ENCODE measurements at places on chromosomes 4 and X.

- DNase-seq: no peak
Measured at GRCh38 chr4:187666697-187667494, 328.7 kb upstream of the ZFP42 start.

- DNase-seq: no peak
Measured at GRCh38 chr4:10033191-10033881, 12.0 kb upstream of the SLC2A9 start.

DNA sequence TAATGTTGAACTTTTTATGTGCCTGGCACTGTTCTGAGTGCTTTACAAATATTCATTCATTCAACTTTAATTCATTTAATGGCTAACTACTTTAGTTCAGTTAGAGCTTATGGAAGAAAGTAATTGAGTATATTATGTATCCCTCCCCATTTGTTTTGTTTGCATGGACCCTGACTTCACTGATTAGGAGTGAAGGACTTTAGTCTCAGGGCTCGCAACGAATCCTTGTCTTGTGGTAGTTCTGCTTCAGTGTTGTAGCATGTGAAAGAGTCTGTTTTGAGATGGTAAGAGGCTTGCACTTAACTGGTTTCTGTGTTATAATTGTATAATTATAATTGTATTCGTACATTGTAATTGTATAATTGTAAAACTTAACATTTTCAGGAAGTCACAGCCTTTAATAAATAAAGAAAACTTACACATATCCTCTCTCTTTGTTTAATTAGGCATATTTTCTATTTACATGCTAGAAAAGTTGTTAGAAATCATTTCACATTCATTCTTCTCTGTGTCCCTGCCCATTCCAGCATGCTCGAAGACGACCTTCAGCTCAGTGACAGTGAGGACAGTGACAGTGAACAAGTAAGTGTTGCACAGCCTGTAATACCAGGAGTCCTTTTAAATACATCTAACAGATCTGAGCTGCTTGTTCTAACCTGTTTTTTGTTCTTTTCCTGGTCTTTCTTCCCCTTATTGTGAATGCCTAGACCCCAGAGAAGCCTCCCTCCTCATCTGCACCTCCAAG, 115.1 kb downstream of the KLHL8 start:
- no peak for DNase-seq

GRCh38 chrX:139831675-139832456, 101.0 kb downstream of the ATP11C start:
- no peak for DNase-seq

DNA sequence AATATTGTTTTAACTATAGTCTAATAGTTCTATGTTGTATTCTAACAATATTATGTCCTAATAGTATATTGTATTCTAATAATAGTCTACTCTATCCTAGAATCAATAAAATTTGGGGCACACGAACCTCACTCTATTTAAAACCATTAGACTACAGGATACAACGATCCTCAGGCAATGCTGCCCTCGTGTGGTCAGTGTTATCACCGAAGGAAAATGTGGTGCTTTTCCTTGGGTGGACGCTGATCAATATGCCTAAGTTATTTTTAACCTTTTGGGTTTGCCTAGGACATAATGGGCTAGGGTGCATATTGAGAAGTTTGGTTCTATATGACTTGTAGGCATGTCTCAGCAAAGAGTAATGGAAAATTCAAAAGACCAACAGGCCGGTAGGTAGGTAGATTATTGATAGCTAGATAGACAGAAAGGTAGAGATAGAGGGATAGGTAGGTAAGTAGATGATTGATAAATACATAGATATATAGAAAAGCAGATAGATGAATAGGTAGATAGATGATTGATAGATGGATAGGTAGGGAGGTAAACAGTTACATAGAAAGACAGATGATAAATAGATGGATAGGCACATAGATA, 75.1 kb downstream of the PRKX start:
- DNase-seq: no peak

- no peak for DNase-seq
Measured at GRCh38 chr4:109611045-109611646, 51.1 kb downstream of the MCUB start.

- DNase-seq: no peak
Measured at GRCh38 chr4:139825523-139826014, 159.9 kb downstream of the MGST2 start.

DNA sequence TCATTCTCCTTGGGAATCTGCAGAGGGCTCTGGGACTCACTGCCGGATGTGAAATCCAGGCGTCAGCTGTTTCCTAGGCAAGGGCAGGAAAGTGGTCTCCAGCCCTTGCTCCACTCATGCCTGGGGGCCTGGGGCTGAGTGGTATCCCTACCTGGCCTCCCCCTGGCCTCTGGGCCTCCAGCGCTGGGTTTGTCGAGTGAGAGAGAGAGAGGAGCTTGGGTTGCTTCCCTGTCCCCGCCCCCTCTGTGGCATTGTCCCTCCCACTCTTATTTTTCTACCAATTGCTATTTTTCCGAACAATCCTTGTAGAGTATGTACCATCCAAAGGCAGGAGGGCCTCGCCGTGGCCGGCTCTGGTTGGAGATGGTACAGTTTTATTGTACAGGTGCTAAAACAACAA, 53.1 kb downstream of the ELF4 start:
- no peak for DNase-seq

- no peak for DNase-seq
Measured at GRCh38 chr4:155248002-155248896, 39.8 kb downstream of the NPY2R start.

- peak; percentile 24 for DNase-seq
Measured at GRCh38 chr4:3491681-3492405, 28.7 kb downstream of the DOK7 start.

GRCh38 chr4:184200296-184200695, 17.4 kb downstream of the ENPP6 start:
- no peak for DNase-seq

DNA sequence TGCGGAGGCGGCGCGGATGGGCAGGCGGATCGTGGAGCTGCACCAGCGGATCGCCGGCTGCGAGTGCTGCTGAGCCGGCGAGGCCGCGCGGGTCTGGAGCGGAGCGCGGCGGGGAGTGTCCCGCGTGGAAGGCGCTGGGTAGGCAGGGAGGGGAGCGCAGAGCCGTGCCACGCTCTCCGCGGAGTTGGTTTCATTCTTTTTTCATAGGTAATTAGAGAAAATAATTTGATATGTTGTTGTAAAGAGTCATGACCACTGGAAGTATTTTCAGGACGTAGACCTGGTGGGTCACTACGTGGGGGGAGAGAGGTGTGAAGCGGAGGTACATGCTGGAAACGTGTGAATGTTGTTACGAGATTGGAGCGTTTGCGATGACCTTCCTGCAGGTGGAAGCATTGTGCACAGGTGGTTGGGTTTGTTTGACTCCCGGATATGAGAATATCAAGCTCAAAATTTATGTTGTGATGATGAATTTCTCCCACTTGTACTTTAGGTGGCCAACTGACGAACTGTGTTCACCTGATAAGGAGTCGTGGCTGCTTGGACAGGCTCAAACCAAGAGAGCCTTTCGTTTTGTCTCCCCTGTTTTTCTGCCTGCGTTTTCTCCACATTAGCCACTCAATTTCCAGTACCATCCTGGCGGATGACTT, 19.1 kb upstream of the S100P start:
- DNase-seq: no peak

- peak; percentile 66 for DNase-seq
Measured at GRCh38 chr4:173218411-173219125, 50.0 kb downstream of the GALNT7 start.

GRCh38 chr4:116361790-116362189, 723.6 kb downstream of the TRAM1L1 start:
- no peak for DNase-seq

- no peak for DNase-seq
Measured at GRCh38 chr4:103664436-103665075, 55.2 kb downstream of the TACR3 start.

DNA sequence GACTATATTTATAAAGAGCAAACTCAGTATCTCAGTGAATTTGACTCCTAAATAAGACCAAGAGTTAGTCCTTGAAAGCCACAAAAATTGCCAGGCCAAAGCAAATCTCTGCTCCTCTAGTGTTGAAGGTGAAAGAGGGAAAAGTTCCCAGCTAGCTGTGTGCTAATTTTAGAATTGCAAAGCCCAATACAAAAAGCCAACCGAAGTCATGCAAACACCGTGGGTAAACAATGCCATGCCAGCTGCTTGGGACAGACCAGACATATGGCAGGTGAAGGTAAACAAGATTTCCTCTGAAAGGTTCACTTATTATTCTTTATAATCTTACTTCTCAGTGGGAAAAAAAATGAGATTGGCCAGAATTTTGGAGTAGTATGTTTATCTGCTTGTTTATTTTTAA, 80.5 kb upstream of the LNX1 start:
- no peak for DNase-seq

- DNase-seq: no peak
Measured at GRCh38 chrX:34063616-34064015, 68.5 kb downstream of the FAM47A start.

DNA sequence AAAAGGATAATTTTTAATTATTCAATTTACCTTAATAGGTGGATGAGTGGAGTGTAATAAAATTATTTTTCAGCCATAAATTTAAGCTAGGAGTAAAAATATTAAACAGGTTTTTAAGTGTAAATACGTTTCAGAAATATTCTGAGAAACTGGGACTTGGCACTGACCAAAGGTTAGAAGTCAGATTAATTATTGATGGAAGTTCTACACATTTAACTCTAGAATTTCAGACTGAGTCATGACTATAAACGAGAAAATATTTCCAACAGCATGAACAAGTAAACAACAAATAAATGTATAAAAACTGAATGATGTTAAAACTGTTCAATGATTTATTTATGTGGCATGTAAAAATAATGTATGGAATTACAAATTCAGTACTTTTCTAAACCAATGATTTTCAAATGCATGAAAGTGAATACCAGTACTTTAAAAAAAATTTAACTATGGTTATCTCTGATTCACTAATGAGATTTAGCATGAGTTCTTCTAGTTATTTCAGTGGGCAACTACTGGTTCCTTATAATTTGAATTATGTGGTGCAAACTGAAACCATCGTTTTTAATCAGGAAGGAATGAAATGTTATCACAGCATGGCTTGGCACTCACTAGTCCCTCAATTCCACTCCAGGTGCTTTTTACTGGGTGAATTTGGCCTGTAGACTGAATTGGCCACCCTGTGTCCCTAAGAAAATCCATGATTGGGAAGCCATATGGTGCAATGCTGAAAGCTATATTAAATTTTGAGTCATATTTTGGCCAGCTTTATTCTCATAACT, 244.2 kb downstream of the FSTL5 start:
- DNase-seq: no peak

DNA sequence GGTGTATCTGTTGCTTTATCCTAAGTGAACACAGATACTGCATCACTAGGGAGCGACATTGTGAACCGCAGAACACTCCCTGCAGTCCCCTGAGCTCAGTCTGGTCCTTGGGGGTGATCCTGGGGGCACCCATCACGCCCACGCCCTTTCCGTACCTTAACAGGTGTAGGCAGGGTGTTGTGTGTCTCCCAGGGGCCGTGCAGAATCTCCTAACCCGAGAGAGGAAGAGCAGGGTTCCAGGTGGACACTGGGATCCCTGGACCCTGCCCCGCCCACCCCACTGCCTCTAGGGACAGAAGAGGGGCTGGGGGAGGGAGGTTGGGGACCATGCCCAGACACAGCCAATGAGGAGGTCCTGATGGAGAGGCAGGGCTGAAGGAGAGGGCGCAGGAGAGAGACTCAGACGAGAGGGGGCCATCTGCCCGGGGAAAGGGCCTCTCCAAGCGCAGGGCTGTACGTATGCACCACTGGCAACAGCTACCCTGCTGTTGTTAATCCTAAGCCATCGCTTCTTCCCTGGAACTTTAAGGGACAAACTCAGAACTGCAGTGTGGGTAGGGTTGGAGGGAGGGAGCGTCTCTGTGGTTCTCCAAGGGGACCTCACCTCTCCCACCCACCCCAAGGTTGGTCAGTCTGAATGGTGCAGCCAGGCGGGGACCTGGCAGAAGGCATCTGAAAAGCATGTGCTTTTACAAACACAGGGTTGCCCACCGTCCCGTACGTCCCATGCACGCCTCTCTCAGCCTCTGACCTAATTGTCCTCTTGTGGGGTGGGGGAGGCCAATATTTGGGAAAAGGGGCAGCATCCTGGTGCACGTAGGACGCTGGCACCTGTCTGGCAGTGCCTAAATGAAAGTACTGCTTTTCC, 2.5 kb downstream of the P2RY8 start:
- no peak for DNase-seq

GRCh38 chr4:94403751-94404150, 48.0 kb upstream of the PDLIM5 start:
- no peak for DNase-seq

Measured in AG09309 (cell line).